Fibroblast of skin of back (primary cell): ENCODE measurements at places on chromosomes 3 and 15.

GRCh38 chr3:177752831-177753230 is 555.5 kb upstream of the TBL1XR1 start:
- no peak for DNase-seq

GRCh38 chr3:140896997-140897396 is 44.6 kb upstream of the SLC25A36 start:
- no peak for DNase-seq

DNA sequence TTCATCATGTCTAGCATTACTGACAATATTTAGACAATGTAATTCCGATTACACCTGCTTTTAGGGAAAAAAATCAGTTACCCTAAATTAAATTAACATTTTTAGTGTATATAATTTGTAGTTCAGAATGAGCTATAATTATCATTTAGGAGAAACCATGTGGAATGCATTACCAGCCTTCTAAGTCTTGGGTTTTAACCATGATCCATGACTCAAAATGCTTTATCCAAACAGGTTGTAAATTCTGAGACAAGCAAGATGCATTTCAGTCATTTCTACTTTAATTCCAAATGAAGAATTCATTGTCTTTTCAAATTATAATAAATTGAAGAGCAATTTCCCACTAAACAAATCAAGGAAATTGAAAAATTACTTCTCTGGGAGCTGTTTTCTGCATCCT is 243.7 kb upstream of the LRIG1 start:
- DNase-seq = no peak

DNA sequence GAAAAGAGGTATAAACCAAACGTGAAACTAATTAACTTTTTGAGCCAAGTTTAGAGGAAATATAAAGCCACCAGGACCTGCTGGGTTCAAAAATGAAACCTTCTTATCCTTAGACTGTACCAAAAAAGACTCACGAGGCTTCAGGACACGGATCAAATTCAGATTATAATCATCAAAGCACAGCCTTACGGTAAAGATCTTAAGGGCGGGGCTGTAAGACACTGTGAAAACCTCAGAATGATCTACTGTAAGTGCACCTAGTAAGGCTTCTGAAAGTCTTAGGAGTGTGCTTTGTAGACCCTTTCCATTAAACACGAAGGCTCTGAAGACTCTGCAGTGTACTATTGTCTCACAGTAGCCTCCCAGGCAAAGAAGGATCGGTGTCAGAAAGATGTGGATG is 26.8 kb downstream of the TARS3 start:
- no peak for DNase-seq

DNA sequence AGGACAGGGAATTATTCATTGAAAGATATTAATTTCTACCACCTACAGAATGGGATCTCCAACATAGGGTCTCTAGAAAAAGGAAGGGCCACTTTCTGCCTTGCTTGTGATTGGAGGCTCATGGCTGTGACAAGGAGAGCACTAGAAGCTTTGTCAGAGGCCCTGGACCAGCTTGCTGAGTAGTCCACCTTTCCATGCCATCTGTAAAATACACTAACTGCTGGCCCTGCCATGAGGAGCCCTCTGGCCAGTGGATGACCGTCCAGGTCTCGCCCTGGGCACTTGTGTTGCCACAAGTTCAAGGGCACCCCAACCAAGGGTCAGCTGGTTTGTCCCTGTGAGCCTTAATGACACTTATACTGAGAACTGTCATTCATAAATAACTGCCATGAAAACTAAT is 1.6 kb upstream of the SYNM start:
- no peak for DNase-seq
